PC-9 (cell line): ENCODE measurements at places on chromosomes 6 and 20.

DNA sequence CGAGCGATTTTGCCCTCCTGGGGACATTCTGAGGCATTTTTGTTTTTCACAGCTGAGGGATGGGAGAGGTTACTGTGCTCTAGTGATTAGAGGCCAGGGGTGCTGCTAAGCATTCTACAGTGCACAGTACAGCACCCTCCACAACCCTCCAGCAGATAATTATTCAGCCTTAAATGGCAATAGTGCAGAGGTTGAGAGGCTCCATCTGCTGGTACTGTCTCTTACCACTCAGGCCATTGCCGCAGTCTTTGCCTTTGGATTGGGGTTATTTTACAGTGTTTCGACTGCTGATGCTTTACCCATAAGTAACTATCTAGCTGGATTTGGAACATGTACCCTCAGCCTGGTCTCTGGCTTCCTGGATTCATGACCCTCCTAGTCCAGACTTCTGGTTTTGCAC, 705.3 kb downstream of the KIF16B start:
- no peak for DNase-seq

GRCh38 chr6:337805-338368, 45.6 kb downstream of the DUSP22 start:
- no peak for DNase-seq

- DNase-seq: no peak
Observed at GRCh38 chr6:154232013-154232910, 124.3 kb downstream of the IPCEF1 start.

- DNase-seq: no peak
Observed at GRCh38 chr6:19303383-19303782, 533.8 kb upstream of the ID4 start.

- no peak for DNase-seq
Observed at GRCh38 chr6:156952401-156952800, 175.2 kb downstream of the ARID1B start.

DNA sequence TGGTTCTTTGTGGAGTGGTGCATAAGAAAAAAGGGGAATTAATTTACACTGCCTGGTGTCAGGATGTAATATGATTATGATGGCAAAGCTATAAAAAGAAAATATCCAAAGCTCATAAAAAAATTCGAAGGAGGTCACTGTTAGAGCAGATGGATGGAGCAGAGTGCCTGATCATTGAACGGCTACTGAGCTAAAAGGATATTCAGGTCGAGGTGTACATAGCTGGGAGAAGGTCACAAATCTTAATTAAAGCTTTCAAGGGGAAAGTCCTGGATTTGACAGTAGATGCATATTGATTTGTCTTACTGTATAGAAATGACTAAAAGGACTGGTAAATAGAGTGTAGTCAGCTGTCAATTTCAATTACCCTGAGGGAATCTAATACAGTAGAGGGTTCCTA, 84.4 kb downstream of the PKIB start:
- DNase-seq: no peak

- no peak for DNase-seq
Observed at GRCh38 chr6:157608221-157609075, 214.6 kb upstream of the SNX9 start.

DNA sequence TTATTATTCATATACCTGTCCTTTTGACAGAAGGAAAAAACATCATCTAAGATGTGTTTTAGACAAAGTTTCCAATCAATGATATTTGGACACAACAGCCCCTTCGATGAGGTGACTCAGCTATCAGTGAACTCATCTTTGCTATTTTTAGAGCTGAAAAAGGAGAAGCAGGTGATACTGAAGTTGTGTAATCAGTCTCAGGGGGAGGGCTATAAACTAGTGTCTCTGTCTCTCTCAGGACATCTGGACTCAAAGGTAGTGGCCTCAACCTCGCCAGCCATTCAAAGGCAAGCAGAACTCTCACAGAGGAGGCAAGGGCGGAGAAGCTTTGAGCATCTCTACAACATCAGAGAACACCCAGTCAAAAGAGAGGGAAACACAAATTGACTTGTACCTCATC, 135.4 kb downstream of the BFSP1 start:
- DNase-seq: no peak
